ENCODE measurements at places on chromosomes 2 and 18.

GRCh38 chr2:15058015-15058720, 425.7 kb downstream of the LRATD1 start:
- peak; percentile 54 for DNase-seq

- no peak for DNase-seq
Measured at GRCh38 chr2:152454960-152455359, 120.0 kb downstream of the FMNL2 start.

DNA sequence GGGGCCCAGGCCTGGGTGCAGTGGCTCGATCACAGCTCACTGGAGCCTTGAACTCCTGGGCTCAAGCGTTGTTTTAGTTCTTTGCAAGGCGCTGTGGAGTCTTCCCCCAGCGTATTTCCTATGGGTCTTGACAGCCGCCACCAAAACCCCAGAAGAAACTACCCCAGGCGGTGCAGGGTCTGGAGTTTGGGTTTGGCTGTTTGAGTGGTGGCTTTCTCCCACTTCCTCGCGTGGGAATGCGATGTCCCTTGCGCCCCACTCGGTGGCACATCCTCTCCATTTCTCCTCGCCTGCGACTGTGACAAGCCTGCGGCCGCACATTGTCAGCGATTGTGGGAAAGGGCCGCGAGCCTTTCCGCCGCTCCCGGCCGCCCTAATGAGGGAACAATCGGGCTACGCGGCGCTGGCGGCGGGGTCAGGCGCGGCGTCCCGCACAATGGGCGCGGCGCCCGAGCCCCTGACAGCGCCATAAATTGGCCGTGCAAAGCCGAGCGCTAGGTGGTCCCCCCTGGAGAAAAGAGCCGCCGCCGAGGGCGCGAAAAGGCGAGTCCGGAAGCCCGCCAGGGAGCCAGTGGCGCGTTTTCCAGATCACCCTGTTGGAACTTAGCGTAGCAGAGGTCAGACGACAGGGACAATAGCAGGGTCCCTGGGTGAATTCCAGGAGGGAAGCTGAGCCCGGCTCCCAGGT, 194.9 kb upstream of the POU3F3 start:
- no peak for DNase-seq

GRCh38 chr2:241943209-241943850, 73.8 kb downstream of the RTP5 start:
- no peak for DNase-seq

DNA sequence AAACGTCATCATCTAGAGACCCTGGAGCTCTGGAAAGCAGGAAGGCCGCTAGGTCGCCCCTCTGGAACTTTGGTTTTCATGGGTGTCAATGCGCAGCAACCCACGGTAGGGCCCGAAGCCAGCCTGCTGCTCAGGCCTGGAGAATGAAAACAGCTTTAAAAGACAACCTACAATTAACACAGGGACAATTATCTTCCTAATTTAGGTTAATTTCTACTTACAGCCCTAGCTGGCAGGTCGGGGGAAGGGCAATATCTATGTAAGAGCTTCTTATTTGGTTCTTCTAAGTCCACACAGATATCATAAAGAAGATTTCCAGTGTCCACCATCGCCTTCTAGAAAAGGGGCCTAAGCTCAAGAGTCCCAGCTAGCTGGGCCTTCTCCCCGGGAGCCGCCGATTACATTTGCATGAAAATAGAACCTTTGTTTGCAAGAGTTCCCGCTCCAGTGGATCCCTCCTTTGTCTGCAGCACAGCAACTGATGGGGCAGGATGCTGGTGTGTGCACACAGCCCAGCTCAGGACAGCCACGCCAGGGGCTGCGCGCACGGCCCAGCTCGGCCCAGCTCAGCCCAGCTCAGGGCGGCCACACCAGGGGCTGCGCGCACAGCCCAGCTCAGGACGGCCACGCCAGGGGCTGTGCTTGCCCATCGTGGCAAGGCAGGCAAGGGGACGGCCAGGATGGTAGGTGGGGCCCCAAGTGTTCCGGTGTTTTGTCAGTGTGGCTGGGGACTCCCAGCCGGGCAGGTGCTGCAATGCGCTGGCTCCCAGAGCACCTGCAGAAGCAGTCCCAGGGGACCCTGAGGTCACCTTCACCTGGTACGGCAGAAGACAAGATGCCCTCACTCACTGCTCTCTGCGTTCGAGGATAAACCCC, 109.1 kb downstream of the HDAC4 start:
- no peak for DNase-seq

DNA sequence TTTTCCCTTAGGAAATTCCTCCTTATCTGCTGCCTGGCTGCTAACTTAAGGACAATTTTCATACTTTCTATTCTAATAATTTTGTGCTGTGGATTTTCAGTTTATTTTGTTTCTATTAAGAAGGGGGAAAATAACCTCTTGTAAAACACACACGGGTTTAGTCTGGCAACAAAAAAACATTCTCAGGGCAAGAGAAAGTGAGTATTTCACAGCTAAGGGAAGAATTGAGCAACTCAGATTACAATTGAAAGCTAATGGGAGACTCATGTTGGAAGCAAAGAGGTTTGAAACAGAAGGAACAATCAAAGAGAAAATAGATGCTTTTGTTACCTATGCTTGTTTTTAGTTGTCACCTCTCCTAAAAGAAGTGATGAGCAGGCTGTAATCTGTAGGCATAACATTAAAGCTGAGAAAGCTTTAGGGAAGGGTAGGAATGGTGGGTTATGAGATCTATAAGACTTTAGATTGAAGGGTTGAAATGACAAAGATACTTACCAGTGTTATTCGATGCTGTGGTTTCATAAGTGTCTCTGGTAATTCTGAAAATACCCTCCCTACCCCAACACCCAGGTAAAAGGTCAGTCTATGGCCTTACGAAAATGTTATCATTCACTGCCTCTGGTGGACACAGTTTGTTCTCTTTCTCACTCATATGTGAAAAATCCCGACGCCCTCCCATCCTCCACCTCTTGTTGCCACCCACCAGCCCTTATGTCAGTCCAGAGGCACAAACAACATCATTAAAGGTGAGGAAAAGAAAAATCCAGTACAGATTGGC, 510.9 kb downstream of the TXNL1 start:
- DNase-seq, result no peak

DNA sequence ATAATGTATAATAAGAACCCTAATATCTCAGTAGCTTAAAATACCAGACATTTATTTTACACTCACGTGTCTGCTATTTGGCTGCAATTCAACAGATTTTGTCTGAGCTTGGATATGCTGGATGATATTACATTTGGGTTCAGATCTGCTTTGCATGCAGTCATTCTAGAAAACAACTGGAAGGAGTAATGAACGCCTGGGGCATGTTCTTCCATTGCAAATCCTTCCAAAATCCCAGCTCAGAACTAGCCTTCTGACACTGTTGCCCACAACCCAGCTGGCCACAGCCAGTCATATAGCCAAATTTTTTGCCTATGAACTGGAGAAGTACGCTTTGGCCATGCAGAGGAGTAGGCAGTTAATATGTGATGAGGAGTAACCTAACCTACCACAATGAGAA, 597.8 kb upstream of the VRK2 start:
- DNase-seq, result no peak

All from fibroblast of skin of left quadriceps (primary cell).